ENCODE measurements at places on chromosomes 5 and 9.

- no peak for DNase-seq
Observed at GRCh38 chr9:14467675-14468374, 153.9 kb upstream of the NFIB start.

DNA sequence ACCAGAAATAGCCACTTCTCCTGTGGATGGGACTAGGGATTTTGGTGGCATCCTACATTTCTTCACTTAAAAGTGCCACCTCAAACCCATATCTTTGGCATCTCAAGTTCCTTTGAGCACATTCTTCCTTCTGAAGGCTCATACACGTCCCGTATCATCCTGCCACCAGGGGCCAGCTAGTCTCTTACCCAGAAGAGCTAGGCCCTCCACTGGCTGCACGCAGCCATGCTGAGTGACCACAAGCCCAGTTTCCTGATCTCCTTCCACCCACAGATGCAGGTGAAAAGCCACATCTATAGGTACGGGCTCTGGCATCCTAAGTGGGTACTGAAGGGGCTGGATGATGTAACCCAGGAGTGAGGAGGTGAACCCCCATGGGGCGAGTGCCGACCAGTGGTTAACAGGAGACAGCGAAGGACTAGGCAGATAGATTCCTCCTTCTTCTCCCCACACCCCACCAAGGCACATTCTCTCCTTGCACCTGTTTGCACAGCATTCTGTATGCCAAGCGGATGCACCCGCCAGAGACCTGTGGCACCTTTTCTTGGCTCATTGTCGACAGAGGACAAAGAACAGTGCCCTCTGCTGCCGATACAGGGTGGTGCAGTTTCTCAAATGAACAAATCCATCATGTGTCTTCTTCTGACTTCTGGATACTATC lies 14.4 kb upstream of the SCGB3A1 start:
- peak; percentile 55 for DNase-seq

- DNase-seq, result no peak
Observed at GRCh38 chr5:55467862-55468551, 66.8 kb downstream of the PLPP1 start.

DNA sequence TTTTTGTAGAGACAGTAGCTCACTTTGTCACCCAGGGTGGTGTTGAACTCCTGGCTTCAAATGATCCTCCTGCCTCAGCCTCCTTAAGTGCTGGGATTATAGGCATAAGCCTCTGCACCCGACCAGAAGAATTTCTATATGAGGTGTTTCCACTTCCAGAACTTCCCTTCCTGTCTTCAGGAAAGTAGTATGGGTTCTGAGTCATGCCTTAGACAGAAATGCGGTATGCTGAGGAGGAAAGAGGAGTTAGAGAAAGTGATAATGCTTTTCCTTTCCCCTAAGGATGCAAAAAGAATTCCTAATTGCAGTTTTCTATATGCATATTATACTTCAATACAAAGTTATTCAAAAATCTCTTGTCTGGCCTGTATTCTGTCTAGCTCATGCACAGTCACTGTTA lies 16.4 kb upstream of the ADAMTSL1 start:
- DNase-seq, result no peak

DNA sequence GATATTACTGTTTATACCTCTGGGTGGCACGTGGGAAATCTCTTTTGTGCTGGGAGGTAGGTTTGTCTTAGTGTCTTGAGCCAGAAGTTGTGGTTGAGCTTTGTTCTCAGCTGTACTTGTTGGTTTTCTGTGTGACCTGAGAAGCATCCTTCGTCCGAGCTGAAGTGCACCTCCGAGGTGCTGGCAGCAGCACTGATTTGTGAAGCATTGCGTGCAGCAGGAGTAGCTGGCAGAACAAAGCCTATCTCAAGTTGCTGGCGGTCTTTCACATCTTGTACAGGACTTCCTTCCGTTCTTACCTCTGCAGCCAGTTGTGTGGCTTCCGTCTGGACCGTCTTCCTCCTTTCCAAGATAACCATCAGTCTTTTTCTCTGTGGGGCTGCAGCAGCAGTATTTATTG lies 4.3 kb downstream of the PRRC2B start:
- peak; percentile 82 for DNase-seq

GRCh38 chr9:38183994-38184568 lies 115.1 kb upstream of the SHB start:
- DNase-seq, result no peak

DNA sequence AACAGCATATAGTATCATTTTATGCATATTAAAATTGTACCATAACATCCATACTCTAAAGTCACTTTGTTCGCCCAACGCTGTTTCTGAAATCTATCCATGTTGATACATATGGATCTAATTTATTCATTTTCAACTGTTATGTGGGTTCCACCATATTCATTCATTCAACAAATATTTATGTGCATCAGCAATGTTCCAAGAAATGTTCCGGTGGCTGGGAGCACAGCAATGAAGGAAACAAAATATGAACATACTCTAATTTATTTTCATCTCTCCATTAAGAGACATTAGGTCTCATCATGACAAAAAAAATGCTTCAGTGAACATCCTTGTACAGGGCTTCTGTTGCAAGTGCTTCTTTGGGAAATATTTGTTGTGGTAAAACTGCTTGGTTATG lies 75.4 kb downstream of the MARCHF3 start:
- no peak for DNase-seq

DNA sequence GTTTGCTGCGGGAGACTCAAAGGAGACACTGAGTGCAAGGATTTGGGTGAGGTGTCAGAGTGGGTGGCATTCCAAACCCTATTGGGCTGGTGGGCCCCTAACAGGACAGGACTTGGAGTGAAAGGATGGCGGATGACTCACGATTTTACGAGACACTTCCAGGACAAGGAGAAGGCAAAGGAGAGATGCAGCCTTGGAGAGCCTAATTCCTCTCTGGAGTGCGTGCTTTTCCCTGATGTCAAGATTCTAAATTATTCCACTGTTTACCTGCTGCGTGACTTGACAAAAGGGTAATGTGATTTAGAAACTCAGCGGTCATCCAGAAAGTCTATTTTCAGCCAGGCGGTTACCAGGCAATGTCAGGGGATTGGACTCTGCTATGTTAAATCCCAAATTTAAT lies 41.6 kb upstream of the CD180 start:
- DNase-seq, result no peak

- DNase-seq, result no peak
Observed at GRCh38 chr5:115190388-115190787, 20.7 kb upstream of the TRIM36 start.

DNA sequence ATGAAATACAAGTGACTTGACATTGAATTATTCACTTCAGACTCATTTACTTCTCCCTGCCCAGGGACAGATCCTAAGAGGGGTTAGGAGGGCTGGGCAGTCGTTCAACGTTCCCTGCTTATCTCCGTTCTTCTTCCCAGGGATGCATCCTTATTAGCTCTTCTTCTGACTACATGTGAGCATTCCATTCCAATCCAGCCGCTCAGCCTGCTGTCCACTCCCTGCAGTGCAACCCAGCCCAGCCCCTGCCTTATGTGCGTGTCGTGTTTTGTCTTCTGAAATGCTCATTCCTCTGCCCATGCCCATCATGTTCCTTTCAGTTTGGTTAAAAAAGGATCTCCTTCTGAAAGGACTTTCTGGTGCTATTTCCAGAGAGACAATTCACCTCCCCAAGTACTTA lies 64.7 kb upstream of the PALM2AKAP2 start:
- DNase-seq, result no peak

DNA sequence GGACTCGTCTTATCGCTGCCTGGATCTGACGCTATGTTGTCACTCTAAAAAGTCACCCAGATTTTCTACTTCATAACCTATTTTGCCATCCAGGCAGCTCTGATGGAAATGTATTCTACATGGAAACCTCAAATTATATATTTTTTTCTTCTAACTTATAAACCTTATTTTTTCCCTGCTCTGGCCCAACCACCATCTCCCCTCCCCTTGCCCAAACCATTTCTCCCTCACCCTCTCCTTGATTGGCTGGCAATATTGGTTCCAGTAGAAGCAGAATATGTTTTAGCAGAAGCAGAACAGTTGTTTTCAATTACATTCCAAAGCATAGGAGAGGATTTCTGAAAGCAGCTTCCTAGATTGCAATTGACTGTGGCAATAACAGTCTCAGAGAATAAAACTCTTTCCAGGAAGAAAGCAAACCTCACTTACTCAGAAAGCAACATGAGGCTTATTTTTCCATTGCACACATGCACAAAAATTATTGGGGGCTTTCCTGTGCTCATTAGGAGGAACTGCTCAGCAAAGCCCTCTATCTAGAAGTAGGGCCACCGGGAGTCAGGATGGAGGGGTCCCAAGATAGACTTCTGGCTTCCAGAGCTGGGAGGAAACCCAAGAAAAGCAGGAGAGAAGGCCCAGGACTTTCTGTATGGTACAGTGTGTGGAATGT lies 191.8 kb downstream of the ESM1 start:
- DNase-seq, result no peak

DNA sequence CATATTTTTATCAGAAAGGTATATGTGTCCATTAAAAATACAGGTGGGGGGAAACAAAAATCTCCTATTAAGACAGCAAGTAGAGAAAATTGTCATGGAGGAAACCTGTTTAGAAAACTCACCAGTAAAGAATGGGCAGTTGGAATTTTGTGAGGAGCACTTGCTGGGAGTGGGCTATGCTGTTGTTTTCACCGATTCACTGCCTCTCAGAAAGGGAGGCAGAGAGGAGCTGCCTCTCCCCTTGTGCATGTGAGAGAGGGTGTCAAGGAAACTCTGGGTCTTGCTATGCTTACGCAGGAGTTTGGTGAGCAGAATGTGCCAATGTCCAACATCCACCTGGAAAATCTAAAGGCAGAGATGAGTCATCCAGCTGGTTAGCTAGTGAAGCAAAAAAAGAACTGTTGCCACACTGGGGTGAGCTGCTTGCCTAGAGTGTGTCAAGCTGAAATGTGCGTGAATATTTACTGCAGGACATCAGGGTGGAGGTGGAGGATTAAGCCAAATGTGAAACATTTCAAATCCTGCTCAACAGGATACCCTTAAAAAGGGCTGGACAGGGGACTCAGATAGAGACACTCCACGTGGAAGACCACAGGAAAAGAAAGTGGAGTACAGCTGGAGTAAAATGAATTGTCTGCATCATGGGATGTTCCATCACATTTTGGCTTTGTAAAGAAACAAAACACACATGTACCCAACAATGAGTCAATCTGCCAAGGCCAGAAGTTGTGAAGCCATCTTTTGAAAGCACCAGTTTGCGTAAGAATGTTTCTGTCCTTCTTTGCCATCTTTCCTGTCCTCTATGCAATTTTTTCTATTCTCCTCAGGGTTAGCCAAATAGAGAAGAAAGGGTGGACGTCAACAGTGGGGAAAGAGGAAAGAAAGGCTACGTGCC lies 449.7 kb upstream of the MPDZ start:
- no peak for DNase-seq
